ENCODE measurements at places on chromosomes 2 and 18.

- H3K27me3 ChIP-seq = no peaks in the 10 kb centered on the region
- no peaks in the 10 kb centered on the region for H3K4me1 ChIP-seq
- no peak overlapping the region for H3K27ac ChIP-seq
- no peak for DNase-seq
- no peaks in the 10 kb centered on the region for H3K36me3 ChIP-seq
These were observed 198.7 kb upstream of the DTNA start for GRCh38 chr18:34511435-34511834.

GRCh38 chr2:102119255-102119654 lies 23.3 kb upstream of the IL1R1 start:
- H3K36me3 ChIP-seq = no peaks in the 10 kb centered on the region
- H3K4me1 ChIP-seq = no peaks in the 10 kb centered on the region
- no peak overlapping the region for H3K27ac ChIP-seq
- DNase-seq = no peak

GRCh38 chr18:44846450-44846849 lies 165.8 kb downstream of the SETBP1 start:
- no peak overlapping the region for H3K4me3 ChIP-seq
- no peaks in the 10 kb centered on the region for H3K27me3 ChIP-seq
- H3K36me3 ChIP-seq = no peaks in the 10 kb centered on the region
- no peaks in the 10 kb centered on the region for H3K4me1 ChIP-seq
- H3K27ac ChIP-seq = no peak overlapping the region

GRCh38 chr18:78596794-78597345 lies 382.7 kb upstream of the SALL3 start:
- no peak overlapping the region for H3K27ac ChIP-seq
- H3K4me3 ChIP-seq = no peak overlapping the region
- H3K36me3 ChIP-seq = no peaks in the 10 kb centered on the region
- DNase-seq = no peak

DNA sequence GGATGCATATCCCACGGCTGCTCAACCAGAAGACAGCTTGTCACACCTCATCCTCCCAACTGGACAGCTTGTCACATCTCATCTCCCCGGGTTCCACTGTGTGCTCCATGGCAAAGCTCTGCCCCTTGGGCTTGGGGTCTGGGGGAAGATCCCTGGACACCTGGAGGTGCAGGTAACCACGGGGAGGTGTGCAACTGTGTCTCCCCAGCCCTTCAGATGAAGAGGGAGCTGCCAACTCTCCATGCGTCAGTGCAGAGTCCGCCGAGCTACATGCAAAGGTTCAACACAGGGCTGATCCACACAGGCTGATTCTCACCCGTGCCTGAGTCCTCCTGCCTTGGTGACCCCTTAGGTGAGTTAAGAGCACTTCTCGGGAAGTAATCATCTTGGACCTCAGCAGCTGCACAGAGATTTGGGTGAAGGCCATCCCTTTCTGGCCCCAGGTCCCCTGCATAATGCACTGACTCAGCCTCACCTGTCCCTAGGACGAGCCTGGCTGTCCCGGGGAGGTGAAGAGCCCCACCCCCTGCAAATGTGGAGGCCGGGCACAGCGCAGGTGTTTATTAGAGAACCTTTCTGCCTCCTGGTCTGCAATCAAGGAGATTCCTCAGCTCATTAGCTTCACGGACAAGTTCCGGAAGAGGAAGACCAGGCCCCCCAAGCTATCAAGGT lies 157.9 kb downstream of the PXDN start:
- H3K36me3 ChIP-seq = no peaks in the 10 kb centered on the region
- no peak overlapping the region for H3K27ac ChIP-seq
- no peak overlapping the region for H3K4me3 ChIP-seq
- H3K27me3 ChIP-seq = no peaks in the 10 kb centered on the region
- peaks cover 11% of the 10 kb centered on the region for H3K4me1 ChIP-seq

Measured in SK-N-SH (cell line).